ENCODE measurements at places on chromosomes 2 and 18. TPM values are rescaled to one million over a fixed set of nuclear protein-coding genes. Genes with fewer than 3 reads are reported as not detected.

- H3K27ac ChIP-seq = no peak overlapping the region
- no peaks in the 10 kb centered on the region for H3K27me3 ChIP-seq
- no peak overlapping the region for H3K4me3 ChIP-seq
- H3K36me3 ChIP-seq = peaks cover 20% of the 10 kb centered on the region
- H3K4me1 ChIP-seq = no peaks in the 10 kb centered on the region
- DNase-seq = no peak
Observed at GRCh38 chr2:96795076-96795475, 21.0 kb upstream of the CNNM3 start.

DNA sequence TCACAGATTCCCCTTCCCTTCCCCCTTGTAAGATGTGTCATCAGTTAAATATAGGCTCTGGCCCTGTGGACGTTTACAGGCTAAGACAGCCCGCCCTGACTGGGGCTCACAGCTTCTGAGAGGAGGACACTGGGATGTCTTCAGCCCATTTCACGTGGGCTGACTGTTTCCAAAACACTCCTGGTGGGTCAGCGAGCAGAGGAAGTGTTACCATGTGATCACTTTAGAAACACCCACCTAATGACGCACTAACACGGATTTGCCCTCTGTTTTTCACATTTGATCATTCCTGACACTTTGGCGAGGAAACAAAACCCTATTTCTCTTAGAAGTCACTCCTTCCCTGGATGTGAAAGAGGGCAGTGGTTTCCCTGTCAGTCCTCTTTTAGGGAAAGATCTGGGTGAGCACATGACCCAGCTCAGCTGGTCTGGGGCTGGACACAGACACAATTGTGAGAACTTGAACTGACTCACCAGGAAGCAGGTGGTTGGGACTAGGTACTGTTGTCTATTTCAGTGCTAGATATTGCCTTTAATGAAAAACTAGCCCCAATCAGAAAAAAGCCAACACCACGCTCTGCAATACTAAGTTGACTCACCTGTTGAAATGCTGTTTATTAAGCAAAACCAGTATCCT, 38.8 kb downstream of the BMP10 start:
- H3K27me3 ChIP-seq = no peaks in the 10 kb centered on the region
- H3K4me3 ChIP-seq = no peak overlapping the region
- peaks cover 3% of the 10 kb centered on the region for H3K36me3 ChIP-seq
- peak; percentile 79 for DNase-seq
- H3K4me1 ChIP-seq = peaks cover 60% of the 10 kb centered on the region

DNA sequence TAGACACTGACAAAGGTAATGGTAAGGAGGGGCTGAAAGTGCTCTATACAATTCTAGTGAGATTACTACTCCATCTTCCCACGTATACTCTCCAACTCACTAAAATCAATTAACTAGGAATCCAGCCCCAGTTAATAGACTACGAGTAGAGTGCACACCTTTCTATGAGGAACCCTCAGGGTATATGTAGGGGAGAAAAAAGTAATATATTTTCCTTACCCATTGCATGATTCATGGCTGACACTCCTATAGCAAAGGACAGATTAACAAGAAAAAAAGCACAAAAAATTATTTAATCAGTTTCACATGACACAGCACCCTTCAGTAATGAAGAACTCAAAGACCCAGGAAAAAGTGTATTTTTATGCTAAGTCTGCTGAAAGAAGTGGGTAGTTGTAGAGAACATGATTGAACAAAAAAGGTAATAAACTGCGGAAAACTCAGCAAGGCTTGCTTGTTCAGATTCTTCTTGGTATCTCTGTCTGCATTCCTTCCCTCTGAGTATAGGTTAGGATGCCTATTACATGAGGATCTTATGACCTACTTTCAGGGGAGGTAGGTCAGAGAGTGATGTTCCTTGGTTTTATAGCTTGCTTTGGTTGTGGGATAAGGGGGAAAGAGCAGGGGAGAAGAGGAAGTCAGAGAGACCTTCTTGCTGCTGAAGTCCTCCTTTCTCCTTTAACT, 342.0 kb upstream of the DLGAP1 start:
- H3K36me3 ChIP-seq = no peaks in the 10 kb centered on the region
- H3K4me3 ChIP-seq = no peak overlapping the region
- no peak for DNase-seq
- no peak overlapping the region for H3K27ac ChIP-seq
- no peaks in the 10 kb centered on the region for H3K27me3 ChIP-seq

DNA sequence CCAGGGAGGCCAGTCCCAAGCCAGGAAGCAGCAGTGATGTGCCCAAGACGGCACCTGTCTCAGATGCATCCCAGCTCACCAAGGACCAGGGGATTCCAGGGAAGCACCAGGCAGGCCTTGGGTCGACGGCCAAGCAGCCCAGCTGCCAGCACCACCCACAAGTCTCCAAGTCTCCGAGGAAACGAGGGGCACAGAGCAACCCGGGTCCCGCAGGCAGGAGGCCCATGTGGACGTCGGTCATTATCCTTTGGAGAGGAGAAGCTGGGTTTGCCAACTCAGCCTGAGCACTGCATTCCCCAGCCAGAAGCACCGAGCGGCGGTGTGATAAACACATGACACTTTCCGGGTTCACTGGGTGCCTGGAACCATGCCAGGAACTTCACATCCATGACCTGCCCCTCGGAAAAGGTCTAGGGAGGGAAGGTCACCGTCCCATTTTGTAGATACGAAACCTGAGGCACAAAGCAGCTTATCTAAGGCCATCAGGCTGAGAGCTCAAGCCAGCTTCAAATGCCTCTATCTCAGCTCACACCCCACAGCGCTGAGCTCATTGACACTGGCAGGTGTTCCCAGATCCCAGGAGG, 104.5 kb downstream of the ZNF516 start:
- H3K4me1 ChIP-seq = peaks cover 28% of the 10 kb centered on the region
- DNase-seq = no peak
- peaks cover 1% of the 10 kb centered on the region for H3K27me3 ChIP-seq
- no peak overlapping the region for H3K27ac ChIP-seq
- H3K4me3 ChIP-seq = no peak overlapping the region
- H3K36me3 ChIP-seq = no peaks in the 10 kb centered on the region

GRCh38 chr18:13283746-13284145, 65.2 kb downstream of the LDLRAD4 start:
- DNase-seq = no peak
- H3K36me3 ChIP-seq = no peaks in the 10 kb centered on the region
- no peak overlapping the region for H3K4me3 ChIP-seq
- H3K27me3 ChIP-seq = no peaks in the 10 kb centered on the region
- peaks cover 63% of the 10 kb centered on the region for H3K4me1 ChIP-seq
- no peak overlapping the region for H3K27ac ChIP-seq

The SCRN3 gene
- 7.6 TPM for total RNA-seq

The GPR55 gene
- total RNA-seq = 2.9 TPM

The PSMA8 gene
- total RNA-seq = 0.27 TPM

Measured in CD4-positive, alpha-beta T cell (primary cell).